ENCODE measurements at places on chromosomes 4 and X. TPM values are rescaled to one million over a fixed set of nuclear protein-coding genes. Genes with fewer than 3 reads are reported as not detected.

RIPPLY1 gene
- total RNA-seq = not detected

SPANXN4 gene
- not detected for total RNA-seq

TMPRSS11B gene
- total RNA-seq = not detected

GPR78 gene
- total RNA-seq = not detected

STEEP1 gene
- total RNA-seq = 34.4 TPM

RASGEF1B gene
- total RNA-seq = under 0.01 TPM

PLAC1 gene
- not detected for total RNA-seq

SCFD2 gene
- 11.3 TPM for total RNA-seq

CHRDL1 gene
- under 0.01 TPM for total RNA-seq

ZNF718 gene
- total RNA-seq = 3.9 TPM

GPR173 gene
- 0.90 TPM for total RNA-seq

HTN1 gene
- 0.26 TPM for total RNA-seq

FGD1 gene
- total RNA-seq = 0.77 TPM

HSFX1 gene
- total RNA-seq = 0.26 TPM

SLC26A1 gene
- 0.13 TPM for total RNA-seq

PCDH7 gene
- 0.51 TPM for total RNA-seq

TLR3 gene
- 0.51 TPM for total RNA-seq

UGT2B15 gene
- total RNA-seq = not detected

FOXP3 gene
- not detected for total RNA-seq

PLP1 gene
- total RNA-seq = 1.0 TPM

UGT2A1 gene
- not detected for total RNA-seq

TLR10 gene
- total RNA-seq = not detected

GIMD1 gene
- total RNA-seq = not detected

CTAG1A gene
- not detected for total RNA-seq

FAM114A1 gene
- 76.8 TPM for total RNA-seq

SGCB gene
- 9.4 TPM for total RNA-seq

CPEB2 gene
- 5.1 TPM for total RNA-seq

MAGEA1 gene
- not detected for total RNA-seq

IL1RAPL2 gene
- not detected for total RNA-seq

TSPYL2 gene
- 7.6 TPM for total RNA-seq

RHOH gene
- not detected for total RNA-seq

DKK2 gene
- not detected for total RNA-seq

PPP2R2C gene
- total RNA-seq = 0.39 TPM

RTL3 gene
- total RNA-seq = not detected

TDO2 gene
- not detected for total RNA-seq

PPEF2 gene
- under 0.01 TPM for total RNA-seq

GSX2 gene
- not detected for total RNA-seq

CPE gene
- total RNA-seq = 0.89 TPM

AKAP14 gene
- not detected for total RNA-seq

EDA gene
- 2.5 TPM for total RNA-seq

ATRX gene
- total RNA-seq = 48.5 TPM

PAK3 gene
- total RNA-seq = 1.3 TPM

RHOXF2B gene
- not detected for total RNA-seq

SPANXA1 gene
- total RNA-seq = not detected

LRBA gene
- 41.8 TPM for total RNA-seq

IBSP gene
- not detected for total RNA-seq

ACE2 gene
- total RNA-seq = not detected

RBPJ gene
- 52.3 TPM for total RNA-seq

CLIC2 gene
- total RNA-seq = 11.2 TPM

NEIL3 gene
- 2.3 TPM for total RNA-seq

RAB33A gene
- 0.25 TPM for total RNA-seq

TLL1 gene
- total RNA-seq = 31.0 TPM

HTN3 gene
- not detected for total RNA-seq

HSFX3 gene
- not detected for total RNA-seq

SH3TC1 gene
- 147 TPM for total RNA-seq

RHOXF2 gene
- total RNA-seq = not detected

RPS6KA6 gene
- 0.63 TPM for total RNA-seq

AMBN gene
- not detected for total RNA-seq

CFAP47 gene
- total RNA-seq = not detected
